ENCODE measurements at places on chromosomes 5 and 9.

GRCh38 chr5:167999182-167999581 is 292.3 kb upstream of the WWC1 start:
- DNase-seq, result no peak

- no peak for DNase-seq
Observed at GRCh38 chr9:31873722-31874121, 510.7 kb upstream of the ACO1 start.

DNA sequence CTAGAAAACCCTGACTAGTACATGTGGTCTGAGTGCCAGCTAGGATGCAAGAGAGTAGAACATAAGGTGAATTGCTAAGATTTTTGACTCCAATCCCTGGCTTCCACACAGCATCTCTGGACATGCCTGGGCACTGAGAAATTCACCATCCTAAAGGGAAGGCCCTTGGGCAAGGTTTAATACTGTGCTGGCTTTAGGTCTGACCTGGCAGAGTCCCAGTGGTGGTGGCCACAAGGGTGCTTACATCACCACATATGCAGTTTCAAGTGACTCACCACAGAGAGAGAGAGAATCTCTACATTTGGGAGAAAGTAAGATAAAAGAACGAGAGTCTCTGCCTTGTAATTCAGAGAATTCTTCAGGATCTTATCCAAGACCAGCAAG is 661.6 kb upstream of the C9orf72 start:
- peak; percentile 5 for DNase-seq

DNA sequence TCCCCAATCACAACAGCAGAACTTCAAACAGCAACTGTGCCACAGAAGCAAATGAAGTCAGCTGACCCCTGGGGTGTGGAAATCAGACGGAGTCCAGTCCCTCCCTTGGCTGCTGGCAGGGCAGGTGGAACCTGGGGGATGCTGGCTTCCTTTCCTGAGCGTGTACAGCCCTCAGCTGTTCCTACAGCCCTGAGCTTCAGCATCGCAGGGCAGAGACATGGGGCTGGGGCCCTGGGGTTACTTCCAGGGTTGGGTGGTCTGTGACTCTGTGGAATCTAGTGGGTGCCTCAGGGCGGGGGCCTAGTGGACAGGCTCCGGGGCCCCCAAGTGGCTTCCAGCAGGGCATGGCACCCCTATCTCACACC is 7.3 kb upstream of the RXRA start:
- no peak for DNase-seq

- no peak for DNase-seq
Observed at GRCh38 chr5:95284572-95285408, at the start of gene MCTP1. Gene MCTP1, minus strand, starts transcription at chr5:95285094.

DNA sequence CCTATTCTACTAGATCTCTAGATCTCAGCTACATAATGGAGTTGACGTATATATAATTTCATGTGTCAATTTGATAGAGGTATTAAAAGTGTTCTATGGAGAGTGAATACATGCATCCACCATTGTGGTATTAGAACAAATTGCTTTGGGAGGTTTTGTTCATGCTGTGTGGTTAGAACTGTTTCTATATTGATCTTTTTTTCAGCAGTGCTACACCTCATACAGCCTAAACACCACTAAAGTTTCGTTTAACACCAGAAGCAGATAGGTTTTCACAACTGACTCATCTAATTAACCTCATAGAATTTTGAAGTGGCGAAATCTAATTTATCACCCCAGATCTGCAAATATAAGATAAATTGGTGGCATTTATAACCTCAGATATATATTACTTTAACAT is 269.4 kb upstream of the SEMA6A start:
- DNase-seq, result no peak

GRCh38 chr5:10528056-10528816 is 35.6 kb upstream of the ANKRD33B start:
- DNase-seq, result no peak

GRCh38 chr5:58044166-58044565 is 415.7 kb downstream of the PLK2 start:
- no peak for DNase-seq

- peak; percentile 41 for DNase-seq
Observed at GRCh38 chr9:134065612-134066419, 2.0 kb downstream of the BRD3 start.

DNA sequence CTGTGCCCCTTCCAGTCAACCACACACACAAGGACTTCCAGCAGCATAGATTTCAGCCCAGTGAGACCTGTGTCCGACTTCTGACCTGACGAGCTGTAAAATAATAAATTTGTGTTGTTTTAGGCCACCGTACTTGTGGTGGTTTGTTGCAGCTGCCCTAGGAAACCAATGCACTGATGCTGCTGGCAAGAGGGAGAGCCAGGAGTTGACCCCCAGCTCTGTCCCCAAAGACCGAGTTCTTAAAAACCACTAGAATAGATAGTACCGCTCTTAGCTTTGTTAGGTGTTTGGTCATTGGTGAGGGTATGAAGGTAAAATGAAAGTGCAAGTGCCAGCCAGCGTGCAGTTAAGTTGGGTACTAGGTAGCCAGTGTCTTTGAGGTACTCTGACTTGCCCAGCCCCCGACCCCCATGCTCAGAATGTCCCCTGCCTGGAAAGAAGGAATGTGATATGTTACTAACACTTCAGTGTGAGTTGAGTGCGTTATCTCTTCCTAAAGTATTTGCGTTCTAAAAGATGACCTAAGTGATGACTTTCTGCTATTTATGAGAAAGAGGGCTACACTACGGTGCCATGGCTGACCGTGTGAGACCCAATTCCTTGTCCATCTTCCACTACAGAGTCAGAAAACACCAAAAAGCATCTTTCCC is 185.6 kb downstream of the AOPEP start:
- no peak for DNase-seq

DNA sequence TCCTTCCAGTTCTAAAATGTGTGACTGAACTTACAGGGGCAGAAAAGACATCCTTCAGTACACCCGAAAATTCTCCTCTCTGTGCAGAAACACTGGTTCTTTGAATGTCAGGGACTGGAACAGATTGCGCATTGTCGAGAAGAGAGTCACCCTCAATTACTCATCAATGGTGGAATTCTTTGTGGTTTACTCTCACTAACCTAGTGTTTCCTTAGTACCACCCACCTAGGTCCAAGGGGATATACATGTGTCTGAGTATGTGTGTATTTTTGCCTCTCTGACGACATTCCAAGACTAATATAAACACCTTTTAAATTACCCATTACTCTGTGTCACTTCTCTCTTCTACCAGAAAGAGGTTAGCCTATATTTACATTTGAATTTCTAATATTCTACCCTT is 660.8 kb downstream of the TLE1 start:
- peak; percentile 93 for DNase-seq

- no peak for DNase-seq
Observed at GRCh38 chr5:2163940-2164490, 281.3 kb upstream of the IRX4 start.

GRCh38 chr9:111599092-111599954 is at the start of gene PTGR1:
Gene PTGR1, minus strand, starts transcription at chr9:111599647. Its CDS starts 2,225 bp downstream, at chr9:111597422.
- DNase-seq, result peak; percentile 83

DNA sequence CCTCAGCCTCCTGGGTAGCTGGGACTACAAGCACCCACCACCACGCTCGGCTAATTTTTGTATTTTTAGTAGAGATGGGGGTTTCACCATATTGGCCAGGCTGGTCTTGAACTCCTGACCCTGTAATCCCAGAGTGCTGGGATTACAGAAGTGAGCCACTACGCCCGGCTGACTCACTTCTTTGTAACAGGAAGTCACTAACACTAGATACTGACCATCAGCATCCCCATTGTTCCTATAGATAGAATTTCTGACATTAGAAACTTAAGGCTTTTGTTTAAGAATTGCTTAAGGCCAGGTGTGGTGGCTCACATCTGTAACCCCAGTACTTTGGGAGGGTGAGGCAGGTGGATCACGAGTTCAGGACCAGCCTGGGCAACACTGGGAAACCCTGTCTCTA is 42.2 kb downstream of the LEAP2 start:
- peak; percentile 14 for DNase-seq

DNA sequence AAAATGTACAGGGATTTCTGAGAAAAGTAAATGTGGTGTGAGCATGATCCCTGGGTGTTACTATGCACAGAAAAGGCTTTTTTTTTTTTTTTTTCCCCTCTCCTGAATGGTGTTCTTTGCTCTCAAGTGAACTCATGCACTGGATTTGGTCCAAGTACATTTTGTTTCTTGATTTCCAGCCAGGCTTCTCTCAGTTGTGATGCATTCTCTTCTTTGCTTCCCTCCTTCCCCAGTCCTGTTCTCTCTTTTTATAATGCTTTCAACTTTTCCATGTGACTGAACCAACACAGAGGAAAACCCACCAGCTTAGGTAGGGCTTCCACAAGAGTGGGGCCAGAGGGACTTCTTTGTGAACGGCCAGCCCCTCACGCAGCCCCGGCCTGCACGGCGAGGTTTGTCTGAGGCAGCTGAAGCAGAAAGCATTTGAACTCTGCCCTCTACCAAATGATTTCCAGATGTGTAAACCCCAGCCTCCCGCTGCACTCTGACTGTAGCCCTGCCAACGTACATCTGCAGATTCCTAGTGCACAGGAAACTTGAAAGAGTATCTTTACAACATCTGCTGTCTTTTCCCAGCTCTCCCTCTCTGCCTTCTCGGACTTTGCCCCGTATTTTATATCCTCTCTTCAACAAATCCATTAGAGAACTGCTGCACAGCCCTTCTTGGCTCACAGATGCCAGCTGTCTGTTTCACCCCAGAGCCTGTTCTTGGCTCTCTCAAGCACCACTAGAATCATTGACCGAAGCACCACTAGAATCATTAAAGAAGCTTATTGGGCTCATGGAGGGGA is 71.8 kb upstream of the CD180 start:
- DNase-seq, result peak; percentile 87

GRCh38 chr5:119801570-119801969 is 172.2 kb downstream of the FAM170A start:
- DNase-seq, result no peak

- peak; percentile 37 for DNase-seq
Observed at GRCh38 chr5:116572350-116573278, 2.0 kb downstream of the SEMA6A start.

DNA sequence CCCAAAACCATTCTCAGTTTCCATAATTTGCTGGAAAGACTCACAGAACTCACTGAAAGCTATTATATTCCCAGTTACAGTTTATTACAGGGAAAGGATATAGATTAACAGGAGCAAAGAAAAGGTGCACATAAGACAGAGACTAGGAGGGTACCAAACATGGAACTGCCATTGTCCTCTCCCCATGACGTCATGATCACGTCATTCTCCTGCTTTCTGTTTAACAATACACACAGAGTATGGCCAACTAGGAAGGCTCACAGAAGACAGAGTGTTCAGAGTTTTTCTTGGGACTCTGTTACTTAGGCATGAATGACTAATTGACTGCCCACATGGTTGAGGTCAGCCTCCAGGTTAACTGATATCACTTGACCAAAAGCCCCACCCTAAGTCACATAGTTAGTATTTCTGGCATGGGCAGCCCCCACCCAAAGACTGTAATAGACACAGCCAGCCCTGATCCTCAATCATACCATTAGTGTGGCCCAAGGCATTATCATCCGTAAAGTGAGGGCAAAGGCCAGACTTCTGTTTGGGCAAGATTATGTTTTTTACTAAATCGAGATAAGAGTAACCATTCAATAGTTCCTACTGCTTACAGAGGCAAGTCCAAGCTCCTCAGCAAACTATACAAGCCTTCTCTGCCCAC is 353.5 kb upstream of the POU5F2 start:
- no peak for DNase-seq

DNA sequence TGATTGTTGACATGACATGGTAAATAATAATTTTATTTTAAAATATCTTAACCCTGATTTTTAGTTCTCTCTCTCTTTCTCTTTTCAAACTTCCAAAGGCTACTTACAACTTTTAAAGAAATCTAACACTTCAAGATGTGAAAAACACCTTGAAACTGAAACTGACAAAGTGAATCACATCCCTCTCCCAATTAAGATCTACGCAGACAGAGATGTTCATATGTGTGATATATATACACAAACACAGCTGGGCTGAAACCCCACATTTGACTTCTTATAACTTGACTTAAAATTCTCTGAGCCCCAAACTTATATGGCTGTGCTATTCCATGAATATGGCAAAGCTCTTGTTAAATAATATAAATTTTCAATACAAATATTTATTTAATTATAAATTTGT is 261.2 kb upstream of the PTPRD start:
- DNase-seq, result no peak

- DNase-seq, result no peak
Observed at GRCh38 chr9:127580366-127580765, 31.7 kb upstream of the STXBP1 start.

GRCh38 chr5:35067985-35068384 is 20.2 kb upstream of the AGXT2 start:
- DNase-seq, result no peak

- no peak for DNase-seq
Observed at GRCh38 chr5:62902126-62902525, 323.5 kb downstream of the LRRC70 start.

GRCh38 chr9:108259917-108260675 is 595.7 kb downstream of the ACTL7B start:
- DNase-seq, result peak; percentile 24

- no peak for DNase-seq
Observed at GRCh38 chr5:29370248-29370647, 1823.2 kb upstream of the CDH6 start.

DNA sequence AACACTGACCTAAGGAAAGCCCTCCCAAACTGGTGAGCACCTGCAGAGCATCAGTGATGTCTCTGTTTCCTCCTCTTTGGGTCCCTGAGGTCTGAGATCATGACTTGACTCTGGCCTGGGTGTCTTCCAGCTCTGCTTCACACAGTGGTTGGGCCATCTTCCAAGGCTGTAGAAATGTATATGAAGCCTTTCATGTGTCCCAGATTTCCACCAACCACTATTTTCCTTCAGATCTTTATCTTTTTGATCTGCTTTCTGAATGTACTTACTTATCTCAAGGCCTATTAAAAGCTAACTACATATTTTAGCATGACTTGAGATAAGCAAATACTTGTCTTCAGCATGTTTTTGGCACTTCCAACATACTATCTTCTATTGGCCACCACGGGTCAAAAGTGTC is 47.1 kb downstream of the PRELID2 start:
- no peak for DNase-seq

DNA sequence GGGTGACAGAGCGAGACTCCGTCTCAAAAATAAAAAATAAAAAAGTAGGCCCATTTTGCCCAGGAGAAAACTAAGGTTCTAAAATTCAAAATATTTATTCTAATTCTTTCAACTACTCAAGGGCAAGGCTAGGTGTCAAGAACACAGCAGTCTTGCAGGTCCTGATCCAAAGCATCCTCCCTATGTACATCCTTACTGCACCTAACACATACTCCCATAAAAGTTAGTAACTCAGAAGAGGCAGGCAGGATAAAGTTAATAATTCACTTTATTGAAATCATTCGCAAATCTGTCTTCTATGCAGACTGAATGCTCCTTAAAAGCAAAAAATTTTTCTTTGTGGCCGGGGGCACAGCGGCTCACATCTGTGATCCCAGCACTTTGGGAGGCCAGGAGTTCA is 11.1 kb downstream of the GOLPH3 start:
- no peak for DNase-seq

GRCh38 chr9:5041390-5042115 is 56.5 kb downstream of the JAK2 start:
- no peak for DNase-seq

- DNase-seq, result no peak
Observed at GRCh38 chr9:28301281-28301680, 728.0 kb upstream of the C9orf72 start.
